ENCODE measurements at places on chromosomes 13 and 19. TPM values are rescaled to one million over a fixed set of nuclear protein-coding genes. Genes with fewer than 3 reads are reported as not detected.

The CEACAM7 gene
- not detected for total RNA-seq

The MAST1 gene
- 7.9 TPM for total RNA-seq

The HS6ST3 gene
- total RNA-seq = 0.81 TPM

The PRX gene
- total RNA-seq = 9.1 TPM

The SIGLEC10 gene
- not detected for total RNA-seq

The AMER2 gene
- total RNA-seq = 0.09 TPM

The TMEM221 gene
- 3.2 TPM for total RNA-seq

DNA sequence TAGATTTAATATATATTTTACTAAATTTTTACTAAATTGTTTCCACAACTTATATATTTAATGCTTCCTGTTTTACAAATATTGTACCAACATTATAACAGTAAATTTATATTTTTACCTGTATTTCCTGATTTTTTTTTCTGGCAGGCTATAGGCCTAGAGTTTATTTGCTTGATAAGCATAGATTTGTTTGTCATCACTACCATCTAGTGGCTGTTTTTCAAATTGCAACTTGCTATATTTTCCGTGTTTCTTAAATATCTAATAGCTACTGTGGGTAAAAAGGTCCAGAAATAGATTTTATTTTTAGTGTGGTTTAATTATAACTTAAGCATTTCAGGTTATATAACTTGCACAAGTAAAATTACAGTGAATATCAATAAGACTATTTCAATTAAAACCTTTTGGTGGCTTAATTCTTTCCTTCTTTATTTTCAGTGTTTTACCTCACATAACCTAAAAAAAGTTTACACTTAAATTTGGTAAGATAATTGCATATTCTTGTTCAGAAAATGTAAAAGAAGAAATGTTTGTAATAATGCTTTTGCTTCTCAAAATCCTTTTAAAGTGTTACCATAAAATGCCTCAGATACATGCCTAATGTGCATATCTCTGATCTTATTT lies 60.6 kb downstream of the NDFIP2 start:
- no peaks in the 10 kb centered on the region for H3K27me3 ChIP-seq
- H3K4me1 ChIP-seq = no peaks in the 10 kb centered on the region
- no peak overlapping the region for H3K27ac ChIP-seq
- H3K36me3 ChIP-seq = no peaks in the 10 kb centered on the region

GRCh38 chr19:48069435-48069834 lies 25.6 kb upstream of the CABP5 start:
- H3K27ac ChIP-seq = no peak overlapping the region
- no peak for DNase-seq
- no peak overlapping the region for H3K4me3 ChIP-seq
- no peaks in the 10 kb centered on the region for H3K27me3 ChIP-seq
- H3K36me3 ChIP-seq = no peaks in the 10 kb centered on the region

DNA sequence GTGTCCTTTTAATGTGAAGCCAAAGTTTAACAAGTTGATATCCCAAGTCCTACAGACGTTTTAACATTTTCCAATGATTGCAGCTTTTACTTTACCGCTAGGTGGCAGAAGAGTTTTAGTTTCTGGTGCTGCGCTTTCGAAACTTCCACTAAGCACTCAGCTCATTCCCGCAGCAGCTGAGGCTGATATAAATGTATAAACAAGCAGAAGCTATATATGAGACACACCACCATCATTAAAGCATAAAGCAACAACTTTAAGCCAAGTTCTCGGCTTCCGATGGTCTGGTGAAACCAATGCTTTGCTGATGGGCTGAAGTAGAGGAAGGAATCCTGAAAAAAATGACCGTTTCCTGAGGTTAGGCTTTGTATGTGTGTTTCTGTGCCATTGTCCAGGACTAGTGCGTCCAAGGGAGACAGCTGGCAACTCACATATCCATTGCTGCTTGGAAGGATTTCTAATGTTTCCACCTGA lies 753.9 kb downstream of the OLFM4 start:
- peaks cover 7% of the 10 kb centered on the region for H3K4me1 ChIP-seq
- peak overlapping the region; percentile 2 for H3K4me3 ChIP-seq
- peak; percentile 84 for DNase-seq
- no peak overlapping the region for H3K27ac ChIP-seq
- H3K27me3 ChIP-seq = no peaks in the 10 kb centered on the region

DNA sequence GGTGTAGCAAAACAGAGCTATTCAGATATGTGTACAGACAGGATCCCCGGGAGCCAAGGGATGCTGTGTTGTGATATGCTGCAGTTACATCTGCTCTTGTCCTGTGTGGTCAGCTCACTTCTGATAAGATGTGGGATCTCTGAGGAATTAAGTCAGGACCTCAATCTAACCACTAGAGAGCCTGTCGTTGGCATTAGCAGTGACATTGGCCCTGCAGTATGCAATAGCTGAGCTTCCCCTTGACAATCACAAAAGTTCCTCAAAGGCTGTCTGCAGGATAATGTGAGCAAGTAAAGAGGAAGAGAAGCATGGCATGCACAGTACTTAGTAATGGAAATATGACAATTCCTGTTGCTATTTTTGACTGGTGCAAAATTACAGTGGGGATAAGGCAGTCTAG lies 203.4 kb upstream of the MIR17HG start:
- no peak overlapping the region for H3K4me3 ChIP-seq
- peaks cover 10% of the 10 kb centered on the region for H3K4me1 ChIP-seq
- DNase-seq = peak; percentile 18
- no peaks in the 10 kb centered on the region for H3K27me3 ChIP-seq

DNA sequence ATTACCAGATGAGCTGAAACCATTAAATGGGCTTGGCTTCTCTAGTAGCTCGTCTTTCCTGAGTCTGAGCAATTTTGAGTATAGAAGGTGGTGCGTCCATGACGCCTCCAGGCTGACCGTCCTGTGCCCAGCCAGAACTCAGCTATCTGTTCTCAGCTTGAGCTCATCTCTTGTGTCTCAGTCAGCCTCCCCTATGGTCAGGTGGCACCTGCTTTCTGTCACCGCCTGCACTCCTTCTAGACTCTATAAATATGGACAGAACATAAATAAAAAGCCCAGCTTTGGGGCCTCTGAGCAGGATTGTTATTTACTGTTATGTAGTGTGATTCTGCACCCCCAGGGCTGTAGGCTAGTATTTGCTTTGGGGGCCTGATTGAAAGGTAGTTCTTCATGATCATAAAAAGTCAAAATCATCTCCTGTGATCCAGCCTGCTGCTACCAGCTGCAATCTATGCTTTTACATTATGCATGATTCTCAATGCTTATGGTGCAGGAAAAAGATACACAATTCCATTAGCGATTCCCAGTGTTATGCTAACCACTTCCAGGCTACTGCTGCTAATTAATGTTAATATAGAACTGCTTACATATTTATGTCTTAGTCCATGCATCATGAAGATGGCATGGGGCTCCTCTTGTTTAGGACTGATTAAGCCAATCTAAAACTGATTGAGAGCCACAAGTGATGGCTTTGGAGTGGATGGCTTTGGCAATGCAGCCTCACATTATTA lies 72.5 kb upstream of the TMTC4 start:
- H3K4me3 ChIP-seq = no peak overlapping the region
- no peaks in the 10 kb centered on the region for H3K4me1 ChIP-seq
- no peak overlapping the region for H3K27ac ChIP-seq
- no peak for DNase-seq
- H3K36me3 ChIP-seq = no peaks in the 10 kb centered on the region

GRCh38 chr13:107753291-107753690 lies 462.0 kb downstream of the LIG4 start:
- no peak overlapping the region for H3K4me3 ChIP-seq
- H3K36me3 ChIP-seq = no peaks in the 10 kb centered on the region
- no peak for DNase-seq
- H3K4me1 ChIP-seq = no peaks in the 10 kb centered on the region
- no peak overlapping the region for H3K27ac ChIP-seq

GRCh38 chr13:43008596-43008995 lies 14.8 kb upstream of the DNAJC15 start:
- H3K27me3 ChIP-seq = no peaks in the 10 kb centered on the region
- no peak overlapping the region for H3K4me3 ChIP-seq
- DNase-seq = no peak

GRCh38 chr19:19468424-19469050 lies 46.8 kb downstream of the TSSK6 start:
- H3K27ac ChIP-seq = no peak overlapping the region
- no peaks in the 10 kb centered on the region for H3K36me3 ChIP-seq
- peaks cover 17% of the 10 kb centered on the region for H3K4me1 ChIP-seq
- no peak overlapping the region for H3K4me3 ChIP-seq

DNA sequence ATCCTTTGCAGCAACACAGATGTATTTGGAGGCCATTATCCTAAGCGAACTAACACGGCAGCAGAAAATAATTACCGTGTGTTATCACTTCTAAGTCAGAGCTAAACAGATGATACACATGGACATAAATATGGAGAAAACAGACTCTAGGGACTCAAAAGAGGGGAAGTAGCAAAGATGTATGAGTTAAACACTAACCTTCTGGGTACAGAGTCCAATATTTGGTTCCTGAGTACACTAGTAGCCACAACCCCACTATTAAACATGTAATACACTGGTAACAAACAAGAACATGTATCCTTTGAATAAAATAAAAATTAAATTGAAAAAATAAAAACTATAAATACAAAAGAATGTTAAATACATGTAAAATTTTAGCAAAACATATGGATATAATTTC lies 118.0 kb upstream of the SLITRK5 start:
- H3K27me3 ChIP-seq = no peaks in the 10 kb centered on the region
- H3K36me3 ChIP-seq = no peaks in the 10 kb centered on the region
- no peaks in the 10 kb centered on the region for H3K4me1 ChIP-seq
- H3K27ac ChIP-seq = no peak overlapping the region

DNA sequence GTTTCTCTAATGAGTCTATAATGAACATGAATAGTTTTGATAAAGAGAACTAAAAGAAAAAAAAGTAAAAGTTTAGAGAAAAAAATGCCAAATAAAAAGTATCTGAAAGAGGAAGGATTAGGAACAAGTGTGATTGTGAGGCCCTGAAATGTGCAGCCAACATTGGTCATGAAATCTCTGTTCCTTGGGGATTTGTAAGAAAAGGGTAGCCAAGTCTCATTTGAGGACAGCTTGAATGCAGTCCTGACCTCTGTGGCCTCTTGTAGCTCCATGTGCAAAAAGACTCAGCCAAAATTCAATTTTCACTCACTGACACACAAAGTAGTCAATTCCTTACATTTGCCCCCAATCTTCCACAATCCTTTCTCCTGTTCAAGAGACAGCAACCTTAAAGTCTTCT lies 167.9 kb downstream of the KLF12 start:
- no peak overlapping the region for H3K4me3 ChIP-seq
- DNase-seq = no peak
- H3K27me3 ChIP-seq = no peaks in the 10 kb centered on the region
- H3K27ac ChIP-seq = no peak overlapping the region
- H3K4me1 ChIP-seq = no peaks in the 10 kb centered on the region

DNA sequence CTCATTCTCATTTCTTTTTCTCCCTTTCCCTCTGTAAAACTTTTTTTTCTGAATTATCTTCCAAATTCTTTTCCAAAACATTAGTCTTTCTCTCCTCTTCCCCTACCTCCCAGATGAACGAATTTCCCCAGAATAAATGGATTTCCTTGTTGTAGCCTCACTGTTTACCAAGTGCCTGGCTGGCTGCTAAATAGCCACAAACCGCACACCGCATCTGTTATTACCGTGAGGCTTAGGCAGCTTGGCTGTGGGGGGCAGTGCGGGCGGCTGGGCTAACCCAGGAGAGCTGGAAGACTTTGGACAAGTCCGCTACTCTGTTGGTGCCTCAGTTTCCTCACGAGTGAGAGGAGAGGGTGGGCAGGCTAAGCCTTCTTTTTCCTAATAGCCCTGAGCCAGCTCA lies 10.7 kb downstream of the IL17D start:
- H3K4me1 ChIP-seq = peaks cover 24% of the 10 kb centered on the region
- DNase-seq = peak; percentile 45
- no peak overlapping the region for H3K27ac ChIP-seq
- no peak overlapping the region for H3K4me3 ChIP-seq

DNA sequence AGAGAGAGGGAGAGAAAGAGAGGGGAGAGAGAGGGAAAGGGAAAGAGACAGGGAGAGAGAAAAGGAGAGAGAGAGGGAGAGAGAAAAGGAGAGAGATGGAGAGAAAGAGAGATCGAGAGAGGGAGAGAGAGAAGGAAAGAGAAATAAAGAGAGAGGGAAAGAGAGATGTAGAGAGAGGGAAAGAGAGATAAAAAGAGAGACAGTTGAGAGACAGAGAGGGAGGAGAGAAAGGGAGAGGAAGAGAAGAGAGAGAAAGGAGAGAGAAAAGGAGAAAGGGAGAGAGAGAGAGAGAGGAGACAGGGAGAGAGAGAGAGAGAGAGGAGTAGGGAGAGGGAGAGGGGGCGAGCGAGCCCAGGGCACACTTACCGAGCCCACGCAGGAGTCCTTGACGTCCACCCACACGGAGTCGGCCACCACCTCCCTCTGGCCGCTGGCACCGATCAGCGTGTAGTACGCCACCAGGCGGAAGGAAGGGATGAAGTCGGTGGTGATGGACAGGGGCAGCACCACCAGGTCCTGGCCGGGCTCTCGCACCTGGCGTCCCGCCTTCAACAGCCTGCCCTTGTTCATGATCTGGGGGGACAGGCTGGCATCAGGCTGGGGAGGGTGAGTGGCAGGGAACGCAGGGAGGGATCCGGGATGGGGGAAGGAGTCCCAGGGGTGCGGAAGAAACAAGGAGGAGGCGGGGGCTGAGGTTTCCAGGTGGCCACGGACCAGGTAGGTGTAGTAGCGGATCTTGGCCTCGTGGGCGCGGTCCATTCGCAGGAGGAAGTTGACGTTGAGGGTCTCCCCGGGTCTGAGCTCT lies 10.0 kb downstream of the C3 start:
- no peak overlapping the region for H3K4me3 ChIP-seq
- H3K27ac ChIP-seq = no peak overlapping the region
- no peaks in the 10 kb centered on the region for H3K4me1 ChIP-seq
- H3K27me3 ChIP-seq = peaks cover 11% of the 10 kb centered on the region

GRCh38 chr13:111394211-111394922 lies 73.9 kb downstream of the TEX29 start:
- H3K4me3 ChIP-seq = no peak overlapping the region
- H3K36me3 ChIP-seq = no peaks in the 10 kb centered on the region
- DNase-seq = no peak
- no peak overlapping the region for H3K27ac ChIP-seq
- no peaks in the 10 kb centered on the region for H3K4me1 ChIP-seq
- no peaks in the 10 kb centered on the region for H3K27me3 ChIP-seq

DNA sequence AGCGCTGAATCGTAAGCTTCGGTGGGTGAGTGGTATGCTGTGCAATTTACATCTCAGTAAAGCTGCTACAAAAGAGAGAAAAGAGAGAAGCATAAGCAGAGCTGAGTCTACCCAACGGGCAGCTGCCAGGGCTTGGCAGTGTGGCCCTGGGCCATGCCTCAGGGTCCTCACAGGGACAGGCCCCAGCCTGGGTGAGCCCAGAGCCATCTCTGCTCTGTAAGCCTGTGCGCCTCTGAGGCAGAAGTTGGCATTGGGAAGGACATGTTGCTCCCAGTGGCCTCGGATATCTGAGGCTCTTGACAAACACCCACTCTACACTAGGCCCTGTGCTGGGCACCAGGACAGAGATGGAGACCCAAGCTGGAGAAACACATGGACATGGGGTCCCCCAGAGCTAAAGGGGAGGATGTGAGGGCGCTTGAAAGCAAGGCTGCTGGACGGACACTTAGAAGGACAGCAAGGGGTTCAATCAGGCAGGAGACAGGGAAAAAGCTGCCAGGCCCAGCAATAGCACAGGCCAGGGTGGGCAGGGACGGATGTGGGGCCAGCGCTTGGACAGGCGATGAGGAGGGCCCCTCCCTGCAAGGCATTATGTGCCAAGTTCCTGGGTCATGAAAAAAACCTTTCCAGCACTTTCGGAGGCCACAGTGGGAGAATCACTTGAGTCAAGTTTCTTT lies 14.7 kb downstream of the PPP6R1 start:
- no peaks in the 10 kb centered on the region for H3K27me3 ChIP-seq
- no peak for DNase-seq
- H3K27ac ChIP-seq = no peak overlapping the region
- H3K4me1 ChIP-seq = peaks cover 9% of the 10 kb centered on the region
- peaks cover 56% of the 10 kb centered on the region for H3K36me3 ChIP-seq
- no peak overlapping the region for H3K4me3 ChIP-seq

Measured in cardiac muscle cell (in vitro differentiated cells and primary cell).